ENCODE measurements at places on chromosomes 1 and 21.

- no peak for DNase-seq
These were observed 93.9 kb upstream of the BEND5 start for GRCh38 chr1:48870596-48870995.

- DNase-seq = no peak
These were observed 63.3 kb downstream of the RHOU start for GRCh38 chr1:228798548-228798947.

DNA sequence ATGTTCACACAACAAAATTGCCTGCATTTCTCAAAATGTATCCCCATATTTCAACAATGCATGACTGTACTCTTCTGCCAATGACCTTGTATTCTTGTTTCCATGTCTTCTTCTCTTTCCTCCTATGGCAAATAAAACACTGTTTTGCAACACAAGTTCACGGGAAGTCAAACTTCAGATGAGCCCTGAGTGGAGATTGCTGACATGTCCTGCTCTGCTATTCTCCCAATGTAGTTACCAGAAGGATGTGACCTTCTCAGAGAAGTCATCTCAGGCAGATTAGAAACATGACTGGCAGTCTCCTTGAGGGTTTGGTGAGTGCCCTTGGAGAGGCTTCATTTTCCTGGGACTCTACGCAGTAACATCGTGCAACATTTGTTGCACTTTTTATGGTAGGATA is 15.6 kb downstream of the FCGR2B start:
- DNase-seq = no peak

GRCh38 chr1:240524356-240525069 is 87.4 kb downstream of the GREM2 start:
- DNase-seq = no peak

DNA sequence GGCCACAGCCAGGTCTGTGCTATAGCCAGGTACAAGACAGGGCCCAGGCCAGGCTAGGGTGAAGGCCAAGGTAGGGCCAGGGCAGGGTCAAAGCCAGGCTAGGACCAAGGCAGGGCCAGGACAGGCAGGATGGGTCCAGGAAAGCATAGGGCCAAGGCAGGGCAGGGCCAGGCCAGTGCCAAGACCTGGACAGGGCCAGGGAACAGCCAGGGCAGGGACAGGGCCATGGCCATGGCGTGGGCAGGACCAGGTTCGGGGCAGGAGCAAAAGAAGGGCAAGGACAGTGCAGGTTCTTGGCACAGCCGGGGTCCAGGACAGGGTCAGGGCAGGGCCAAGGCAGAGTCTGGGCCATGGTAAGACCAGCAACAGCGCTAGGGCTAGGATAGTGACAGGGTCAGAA is 153.4 kb downstream of the LIPI start:
- no peak for DNase-seq

GRCh38 chr1:221170171-221170570 is 290.9 kb downstream of the HLX start:
- DNase-seq = no peak

DNA sequence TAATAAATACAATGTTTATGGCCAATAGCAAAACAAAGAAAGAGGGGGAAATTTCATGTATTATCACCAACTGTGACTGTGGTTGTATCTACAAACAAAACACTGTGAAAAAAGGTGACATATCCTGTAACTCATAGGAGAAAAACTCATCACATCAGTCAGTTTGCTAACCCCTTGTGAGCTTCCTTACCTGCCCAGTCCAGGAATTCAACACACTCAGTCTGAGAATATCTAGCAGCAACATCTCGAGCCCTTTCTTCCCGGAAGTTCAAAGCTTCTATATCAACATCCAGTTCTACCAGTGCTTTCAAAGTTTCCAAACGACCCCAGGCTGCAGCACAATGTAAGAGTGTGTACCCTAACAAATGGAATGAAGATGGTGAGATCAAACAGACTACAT is 11.5 kb downstream of the TEX50 start:
- no peak for DNase-seq

GRCh38 chr1:228810878-228811711 is 75.8 kb downstream of the RHOU start:
- DNase-seq = no peak

GRCh38 chr1:150365941-150366340 is 2.0 kb downstream of the RPRD2 start:
- DNase-seq = no peak

- no peak for DNase-seq
These were observed 28.0 kb downstream of the SLAMF1 start for GRCh38 chr1:160618763-160619274.

GRCh38 chr1:177355575-177355974 is 184.8 kb downstream of the BRINP2 start:
- no peak for DNase-seq

DNA sequence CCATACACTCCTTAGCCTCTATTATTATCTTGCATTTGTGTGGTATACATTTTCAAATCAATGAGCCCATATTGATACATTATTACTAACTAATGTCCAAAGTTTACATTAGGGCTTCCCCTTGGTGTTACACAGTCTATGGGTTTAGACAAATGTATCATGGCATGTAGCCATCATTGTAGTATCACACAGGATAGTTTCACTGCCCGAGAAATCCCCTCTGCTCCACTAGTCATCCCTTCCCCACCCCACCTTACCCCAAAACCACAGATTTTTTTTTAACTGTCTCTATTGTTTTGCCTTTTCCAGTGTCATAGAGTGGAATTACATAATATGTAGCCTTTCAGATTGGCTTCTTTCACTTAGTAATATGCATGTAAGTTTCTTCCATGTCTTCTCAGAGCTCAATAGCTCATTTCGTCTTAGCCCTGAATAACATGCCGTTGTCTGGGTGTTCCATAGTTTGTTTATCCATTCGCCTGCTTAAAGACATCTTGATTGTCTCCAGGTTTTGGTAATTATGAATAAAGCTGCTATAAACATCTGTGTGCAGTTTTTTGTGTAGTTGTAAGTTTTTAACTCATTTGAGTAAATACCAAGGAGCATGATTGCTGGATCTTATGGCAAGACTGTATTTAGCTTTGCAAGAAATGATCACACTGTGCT is 86.4 kb upstream of the LYST start:
- DNase-seq = no peak

- DNase-seq = no peak
These were observed 5.3 kb upstream of the GNPAT start for GRCh38 chr1:231235526-231236207.

DNA sequence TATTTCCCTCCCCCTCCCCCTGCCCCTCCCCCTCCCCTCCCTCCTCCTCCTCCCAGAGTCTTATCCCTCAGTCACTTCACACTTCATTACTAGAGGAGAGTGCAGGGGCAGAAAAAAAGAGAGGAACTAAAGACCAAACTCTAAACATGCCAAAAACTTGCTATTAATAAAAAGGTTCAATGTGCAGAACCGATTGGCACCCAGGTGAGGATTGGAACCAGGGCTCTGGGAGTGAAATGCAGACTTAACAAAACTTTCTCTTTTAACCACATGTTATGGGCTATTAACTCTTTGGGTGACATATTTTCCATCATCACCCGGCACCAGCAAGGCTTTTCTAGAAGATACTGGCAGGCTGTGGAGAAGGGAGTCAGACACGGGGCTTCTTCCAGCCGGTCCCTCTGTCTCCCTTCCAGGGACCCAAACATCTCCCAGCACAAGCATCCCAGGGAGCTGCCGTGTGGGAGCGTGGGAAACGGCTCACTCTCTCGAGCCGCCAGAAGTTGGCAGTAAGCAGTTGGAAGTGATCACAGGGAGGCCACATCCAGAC is 13.6 kb downstream of the NID1 start:
- DNase-seq = no peak

DNA sequence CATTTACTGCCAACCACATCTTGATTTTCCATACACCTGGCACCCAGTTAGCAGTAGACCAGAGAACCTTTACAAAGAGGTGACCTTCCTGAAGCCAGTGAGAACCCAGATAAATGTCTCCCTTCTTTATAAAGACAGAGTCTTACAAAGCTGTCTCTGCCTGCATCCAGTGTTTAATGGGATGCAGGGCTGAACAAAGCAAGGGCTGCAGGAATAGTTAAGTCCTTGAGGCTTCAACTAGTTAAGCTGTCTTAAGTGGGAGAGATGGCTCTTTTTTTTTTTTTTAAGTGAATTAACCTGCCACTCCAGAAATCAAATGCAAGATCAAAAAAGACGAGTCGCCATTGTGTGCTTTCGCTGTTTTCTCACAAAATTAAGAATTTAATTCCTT is 1.5 kb downstream of the AHCYL1 start:
- DNase-seq = no peak

DNA sequence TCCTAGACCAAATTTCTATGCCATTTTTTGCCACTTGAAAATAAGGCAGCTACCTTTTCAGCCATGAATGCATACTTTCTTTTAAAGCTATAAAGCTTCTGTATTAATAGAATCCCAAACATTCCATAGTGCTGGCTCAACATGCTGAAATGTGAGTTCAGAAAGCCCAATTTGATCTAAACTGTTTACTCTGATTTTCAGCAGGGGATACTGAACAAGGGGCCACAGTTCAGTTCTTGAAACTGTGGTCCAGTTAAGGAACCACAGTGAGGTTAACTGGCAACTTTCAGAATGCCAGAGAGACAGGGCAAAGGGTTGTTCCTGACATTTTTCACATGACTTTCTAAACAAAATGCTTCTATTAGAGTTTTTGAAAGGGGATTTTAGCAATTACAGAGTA is 85.7 kb upstream of the COL11A1 start:
- DNase-seq = no peak

Measured in NCI-H2227 treated with DMSO at 0.1 percent for 48 hours (cell line).